ENCODE measurements at places on chromosomes 7 and 10.

DNA sequence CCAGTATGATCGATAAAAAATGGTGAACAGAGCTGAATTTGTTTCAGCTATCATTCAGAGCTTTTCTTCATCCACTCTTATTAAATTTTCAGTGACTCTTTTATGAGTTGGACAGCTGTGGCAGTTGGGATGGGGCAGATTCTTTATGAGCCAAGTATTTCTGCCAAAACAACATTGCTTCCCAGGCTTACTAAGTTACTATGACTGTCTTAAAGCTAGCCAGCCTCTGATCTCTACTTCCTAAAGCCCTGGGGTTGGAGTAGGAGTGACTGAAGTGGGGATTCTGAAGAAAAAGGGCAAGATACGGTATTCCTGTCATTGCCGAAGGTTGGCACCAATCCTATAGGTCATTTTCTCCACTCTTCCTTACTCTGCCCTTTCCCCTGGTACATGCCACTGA, 12.7 kb downstream of the RPP30 start:
- no peak for DNase-seq

DNA sequence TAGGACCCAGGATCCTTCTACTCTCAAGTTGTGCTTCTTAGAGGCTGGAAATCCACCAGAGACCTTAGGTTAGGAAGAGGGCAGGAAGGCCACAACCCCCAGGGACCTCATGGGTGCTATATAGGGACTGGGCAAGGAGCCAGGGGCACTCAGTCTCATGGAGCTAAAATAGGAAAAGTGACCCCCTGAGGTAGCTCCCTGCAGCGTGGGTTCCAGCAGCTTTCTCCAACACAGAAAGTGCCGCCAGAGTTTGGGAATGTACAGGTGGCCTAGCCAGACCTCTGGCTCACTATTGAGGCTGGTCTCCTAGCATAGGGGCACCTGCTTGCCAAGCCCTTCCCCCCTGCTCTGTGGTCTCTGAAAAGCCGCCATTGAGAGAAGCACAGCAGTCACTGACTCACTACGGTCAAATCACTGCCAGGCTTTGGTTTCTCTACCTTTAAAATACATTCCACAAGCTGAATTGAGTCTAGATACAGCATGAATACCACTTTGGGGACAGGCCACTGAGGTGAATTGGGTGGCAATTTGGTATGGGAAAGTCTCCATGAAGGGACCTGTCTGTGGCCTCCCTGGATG, 333.2 kb upstream of the PODXL start:
- DNase-seq = no peak

DNA sequence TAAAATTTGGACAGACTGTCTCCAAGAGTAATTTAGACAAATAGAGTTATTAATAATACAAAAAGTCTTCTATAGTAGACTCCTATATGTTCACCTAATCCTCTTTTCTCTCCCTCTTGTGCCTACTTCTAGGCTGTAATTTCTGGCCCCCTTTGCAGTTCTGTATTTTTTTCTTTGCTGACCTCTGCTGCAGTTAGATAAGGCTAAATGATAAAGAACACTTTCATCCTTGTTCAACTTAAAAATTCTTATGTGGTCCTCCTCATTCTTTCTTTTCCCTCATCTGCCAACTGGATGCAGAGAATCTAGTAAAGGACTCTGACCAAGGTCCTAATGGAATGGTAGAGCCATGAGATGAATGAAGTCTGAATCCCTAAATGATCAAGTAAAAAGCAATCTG, 20.1 kb downstream of the GLCCI1 start:
- DNase-seq = no peak

- no peak for DNase-seq
These were observed 101.5 kb upstream of the C1GALT1 start for GRCh38 chr7:7080802-7081201.

- no peak for DNase-seq
These were observed 412.6 kb upstream of the SHH start for GRCh38 chr7:156224833-156225225.

GRCh38 chr7:124351950-124352349, 319.1 kb upstream of the TMEM229A start:
- no peak for DNase-seq

GRCh38 chr7:47480576-47481538, 101.1 kb downstream of the TNS3 start:
- DNase-seq = no peak

GRCh38 chr10:436911-437665, 252.4 kb downstream of the DIP2C start:
- no peak for DNase-seq

DNA sequence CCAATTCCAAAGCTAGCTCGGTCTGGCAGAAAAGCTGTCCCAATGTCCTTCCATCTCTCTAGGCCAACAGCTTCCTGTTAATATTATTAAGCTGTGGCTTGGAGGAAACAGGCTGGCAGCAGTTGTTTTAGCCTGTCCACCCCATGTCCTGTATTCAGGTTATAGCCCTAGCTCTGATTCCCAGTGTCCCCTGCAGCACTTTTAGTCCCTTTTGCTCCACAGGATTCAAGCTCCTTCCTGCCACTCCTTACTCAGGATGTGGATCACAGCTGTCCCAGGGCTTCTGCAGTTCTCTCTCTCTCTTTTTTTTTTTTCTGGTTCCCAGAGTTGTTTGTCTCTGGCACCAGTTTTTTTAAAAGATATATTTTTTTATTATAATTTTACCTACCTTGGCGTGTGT, 85.2 kb downstream of the PPP1R17 start:
- no peak for DNase-seq

DNA sequence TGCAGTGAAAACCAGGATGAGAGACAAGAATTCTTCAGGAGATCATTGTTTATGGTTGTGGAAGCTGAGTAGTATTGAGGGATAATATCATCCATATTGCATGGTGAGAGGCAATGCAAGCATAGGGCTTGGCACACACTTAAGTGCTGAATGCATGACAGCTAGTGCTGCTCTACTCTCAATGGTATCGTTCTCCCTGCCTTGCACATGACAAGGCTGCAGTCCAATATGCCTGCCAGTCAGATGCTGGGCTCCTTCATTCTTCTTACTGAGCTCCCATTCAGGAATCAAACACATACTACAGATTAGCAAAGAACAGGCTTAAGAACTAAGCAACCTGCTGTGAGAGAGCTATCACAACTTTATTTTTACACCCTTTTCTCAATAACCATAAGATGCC, 72.2 kb downstream of the SORCS1 start:
- no peak for DNase-seq

GRCh38 chr7:39434012-39434411, 132.2 kb upstream of the YAE1 start:
- DNase-seq = no peak

DNA sequence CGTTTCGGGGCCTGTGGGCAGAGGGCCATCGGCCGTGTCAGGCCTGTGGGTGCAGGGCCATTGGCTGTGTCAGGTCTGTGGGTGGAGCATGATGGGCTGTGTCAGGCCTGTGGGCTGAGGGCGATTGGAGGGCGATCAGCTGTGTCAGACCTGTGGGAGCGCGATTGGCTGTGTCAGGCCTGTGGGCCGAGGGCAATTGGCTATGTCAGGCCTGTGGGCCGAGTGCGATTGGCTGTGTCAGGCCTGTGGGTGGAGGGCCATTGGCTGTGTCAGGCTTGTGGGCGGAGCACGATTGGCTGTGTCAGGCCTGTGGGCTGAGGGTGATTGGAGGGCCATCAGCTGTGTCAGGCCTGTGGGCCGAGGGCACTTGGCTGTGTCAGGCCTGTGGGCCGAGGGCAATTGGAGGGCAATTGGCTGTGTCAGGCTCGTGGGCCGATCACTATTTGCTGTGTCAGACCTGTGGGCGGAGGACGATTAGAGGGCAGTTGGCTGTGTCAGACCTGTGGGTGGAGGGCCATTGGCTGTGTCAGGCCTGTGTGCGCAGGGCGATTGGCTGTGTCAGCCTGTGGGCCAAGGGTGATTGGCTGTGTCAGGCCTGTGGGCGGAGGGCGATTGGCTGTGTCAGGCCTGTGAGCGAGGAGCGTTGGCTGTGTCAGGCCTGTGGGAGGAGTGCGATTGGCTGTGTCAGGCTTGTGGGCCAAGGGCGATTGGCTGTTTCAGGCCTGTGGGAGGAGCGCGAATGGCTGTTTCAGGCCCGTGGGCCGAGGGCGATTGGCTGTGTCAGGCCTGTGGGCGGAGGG, 54.1 kb downstream of the DYNC2I1 start:
- no peak for DNase-seq

- DNase-seq = no peak
These were observed 13.2 kb upstream of the SCIN start for GRCh38 chr7:12557282-12557681.

GRCh38 chr7:8387551-8388256, 45.7 kb upstream of the NXPH1 start:
- DNase-seq = no peak

GRCh38 chr10:84825330-84825729, 496.9 kb downstream of the CCSER2 start:
- no peak for DNase-seq

DNA sequence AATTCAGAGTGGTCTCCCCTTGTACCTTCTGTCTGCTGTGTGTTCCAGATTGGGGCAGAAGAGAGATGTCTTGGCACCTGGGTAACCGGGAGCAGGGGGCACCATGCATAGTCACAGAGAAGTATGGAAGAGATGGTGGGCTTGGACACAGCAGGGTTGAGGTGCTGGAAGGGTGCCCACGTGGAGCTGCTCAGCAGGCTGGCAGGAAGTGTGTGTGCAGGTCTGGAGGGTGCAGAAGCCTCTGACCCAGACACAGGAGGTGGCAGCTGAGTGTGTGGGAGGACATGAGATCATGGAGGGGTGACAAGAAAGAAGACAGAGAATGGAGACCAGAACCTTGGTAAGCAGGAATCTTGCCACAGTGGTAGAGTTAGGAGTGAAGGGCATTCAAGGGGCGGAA, 42.3 kb upstream of the DUSP5 start:
- no peak for DNase-seq

DNA sequence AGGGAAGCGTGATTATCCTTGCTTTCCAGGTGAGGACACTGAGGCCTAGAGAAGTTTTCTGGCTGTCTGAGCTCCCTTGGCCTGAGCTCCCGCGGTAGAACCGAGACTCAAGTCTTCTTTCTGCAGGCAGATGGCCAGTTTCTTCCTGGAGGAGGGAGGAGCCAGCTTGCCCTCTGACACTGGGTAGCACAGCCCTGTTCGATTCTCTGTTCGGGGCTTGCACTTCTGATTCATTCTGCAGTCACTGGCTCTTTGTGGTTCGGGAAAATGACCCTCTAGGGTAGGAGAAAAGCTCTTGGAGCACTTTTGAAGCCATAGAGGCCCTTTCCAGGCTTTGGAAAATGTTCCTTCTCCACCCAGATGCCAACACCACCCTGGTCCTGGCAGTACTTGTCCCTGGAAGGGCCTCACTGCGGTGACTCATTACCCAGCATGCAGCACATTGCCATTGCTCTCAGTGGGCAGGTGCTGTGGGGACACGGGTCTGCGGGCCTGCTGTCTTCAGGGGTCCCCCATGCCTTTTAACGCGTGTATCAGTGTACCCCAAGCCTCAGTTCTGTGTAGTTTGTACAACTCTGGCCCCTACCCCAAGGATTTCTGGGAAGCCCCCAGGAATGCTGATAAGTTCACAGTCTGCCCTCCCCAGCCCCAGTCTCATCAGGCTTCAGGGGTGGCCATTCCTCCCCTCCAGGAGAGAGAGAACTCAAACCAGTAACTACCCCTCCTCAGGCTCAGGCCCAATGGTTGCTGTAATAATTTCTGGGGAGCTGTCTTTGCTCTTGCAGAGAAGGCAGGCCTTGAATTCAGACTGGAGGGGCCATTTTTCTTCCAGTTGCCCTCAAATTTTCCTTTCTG, 11.9 kb downstream of the CHST3 start:
- DNase-seq = no peak

GRCh38 chr10:104045151-104046089, 40.3 kb downstream of the COL17A1 start:
- no peak for DNase-seq

- DNase-seq = no peak
These were observed 12.8 kb downstream of the ANKRD22 start for GRCh38 chr10:88838766-88839350.

DNA sequence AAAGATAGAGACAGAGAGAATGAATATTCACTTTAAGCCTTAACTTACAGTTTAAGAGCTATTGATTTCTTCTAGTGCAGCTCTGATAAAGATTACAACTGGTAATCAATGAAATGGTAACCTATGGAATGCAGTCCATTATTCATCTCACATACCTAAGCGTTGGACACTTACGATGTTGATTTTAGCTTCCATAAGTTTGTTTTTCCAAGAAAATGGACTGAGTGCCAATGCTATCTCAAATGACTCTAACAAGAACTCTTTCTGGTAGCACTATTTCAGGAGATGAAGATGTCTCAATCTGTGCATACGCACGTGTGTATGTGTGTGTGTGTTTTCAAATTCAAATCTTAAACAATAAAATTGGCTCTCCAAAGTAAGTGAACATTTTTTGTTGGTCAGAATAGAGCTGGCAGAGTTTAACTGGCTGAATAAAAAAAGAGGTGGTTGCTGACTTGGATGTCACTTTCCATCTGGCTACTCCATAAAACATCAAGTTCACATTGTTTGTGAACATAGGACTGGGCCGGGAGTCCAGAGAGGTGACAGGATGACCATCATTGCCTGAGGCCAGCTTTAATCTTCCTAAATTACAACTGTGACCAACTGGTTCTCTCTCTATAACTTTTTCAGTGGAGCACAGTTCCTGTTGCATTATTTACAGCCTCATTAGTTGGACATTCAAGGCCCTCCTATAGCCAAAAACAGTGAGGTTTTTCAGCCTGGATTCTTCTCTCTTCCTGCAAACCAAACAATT, 106.9 kb upstream of the CSTF2T start:
- no peak for DNase-seq

DNA sequence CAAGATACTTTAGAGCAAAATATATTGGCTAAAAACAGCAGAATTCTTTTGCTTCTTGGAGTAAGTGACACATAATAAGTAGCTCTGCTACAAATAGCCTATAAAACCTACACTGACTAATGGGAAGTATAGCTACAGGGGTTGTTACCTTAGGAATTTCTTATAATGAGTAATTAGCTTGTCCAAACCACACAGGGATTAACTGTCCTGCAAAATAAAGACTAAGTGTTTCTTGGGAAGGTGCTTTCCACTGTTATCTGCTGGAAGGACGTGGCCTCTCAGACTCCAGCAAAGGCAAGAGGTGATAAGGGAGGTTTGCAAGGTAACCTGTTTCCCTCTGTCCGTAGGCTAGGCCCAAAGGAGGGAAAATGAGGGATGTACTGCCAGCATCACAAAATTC, 302.4 kb downstream of the DOCK4 start:
- DNase-seq = no peak

DNA sequence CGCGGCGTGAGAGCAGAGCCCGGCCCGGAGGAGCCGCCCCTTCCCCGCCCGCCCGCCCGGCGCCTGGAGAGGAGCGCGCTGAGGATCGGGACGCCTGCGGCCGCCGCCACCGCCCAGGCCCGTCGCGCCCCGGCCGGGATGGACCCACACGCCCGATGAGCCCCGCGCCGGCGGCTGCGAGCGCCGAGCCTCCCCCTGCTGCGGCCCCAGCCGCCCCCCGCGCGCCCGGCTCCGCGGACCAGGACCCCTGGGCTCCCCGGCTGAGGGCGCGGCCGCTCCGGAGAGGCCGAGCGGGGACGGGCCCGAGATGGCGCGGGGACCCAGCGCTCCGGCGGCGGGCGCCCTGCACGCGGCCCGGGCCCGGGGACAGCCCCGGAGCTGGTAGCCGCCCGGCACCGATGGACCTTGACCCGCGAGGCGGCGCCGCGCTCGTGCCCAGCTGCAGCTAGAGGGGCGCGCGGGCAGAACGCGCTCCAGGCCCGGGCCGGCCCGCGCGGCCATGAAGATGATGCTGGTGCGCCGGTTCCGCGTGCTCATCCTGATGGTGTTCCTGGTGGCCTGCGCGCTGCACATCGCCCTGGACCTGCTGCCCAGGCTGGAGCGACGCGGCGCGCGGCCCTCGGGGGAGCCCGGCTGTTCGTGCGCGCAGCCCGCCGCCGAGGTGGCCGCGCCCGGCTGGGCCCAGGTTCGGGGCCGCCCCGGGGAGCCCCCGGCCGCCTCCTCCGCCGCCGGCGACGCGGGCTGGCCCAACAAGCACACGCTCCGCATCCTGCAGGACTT, 520 bp downstream of the FAM20C start:
- DNase-seq = no peak

Data from NCI-H1092 (cell line).